Right atrium auricular region (tissue), 2 donors: ENCODE measurements at places on chromosomes 3 and 15.

DNA sequence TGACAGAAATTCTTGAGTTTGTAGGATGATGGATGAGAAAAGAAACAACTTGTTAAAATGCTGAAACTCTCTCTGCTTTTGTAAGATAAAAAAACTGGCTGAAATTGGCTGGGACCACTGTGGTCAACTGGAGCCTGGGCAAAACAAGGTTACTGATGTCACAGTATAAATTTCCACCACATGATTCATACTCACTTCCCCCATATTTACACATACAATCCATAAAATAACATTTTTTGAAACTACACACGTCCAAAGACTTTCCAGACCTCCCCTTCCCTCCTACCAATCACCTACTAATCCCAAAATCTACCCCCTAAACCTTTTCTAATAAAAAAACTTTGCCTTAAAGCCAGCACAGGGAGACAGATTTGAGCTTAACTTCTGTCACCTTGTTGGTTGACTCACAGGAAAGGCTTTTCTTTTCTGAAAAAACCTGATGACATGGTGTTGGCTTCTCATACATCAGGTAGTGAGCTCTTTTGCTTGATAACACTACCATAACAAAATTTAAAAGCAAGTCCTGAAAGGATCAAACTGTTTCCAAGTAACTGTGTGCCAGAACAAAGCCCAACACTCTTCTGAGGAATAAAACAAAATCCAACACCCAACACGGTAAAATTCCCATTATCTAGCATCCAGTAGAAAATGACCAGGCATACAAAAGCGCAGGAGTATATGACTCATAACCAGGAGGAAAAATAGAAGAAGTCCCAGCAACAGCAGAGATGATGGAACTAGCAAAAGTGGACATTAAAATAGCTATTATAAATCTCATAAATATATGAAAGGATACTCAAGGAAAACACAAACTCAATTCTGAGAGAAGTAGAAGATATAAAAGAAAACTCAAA lies 87.3 kb upstream of the SNRK start:
- H3K4me3 ChIP-seq: no peak overlapping the region
- H3K27ac ChIP-seq: no peak overlapping the region
- no peaks in the 10 kb centered on the region for H3K27me3 ChIP-seq
- no peak for DNase-seq
- no peaks in the 10 kb centered on the region for H3K36me3 ChIP-seq
- peaks cover 9% of the 10 kb centered on the region for H3K4me1 ChIP-seq

- H3K36me3 ChIP-seq: no peaks in the 10 kb centered on the region
- DNase-seq: no peak
- H3K27ac ChIP-seq: no peak overlapping the region
- H3K27me3 ChIP-seq: no peaks in the 10 kb centered on the region
- no peak overlapping the region for H3K4me3 ChIP-seq
Observed at GRCh38 chr3:10340046-10340445, 19.1 kb upstream of the SEC13 start.

DNA sequence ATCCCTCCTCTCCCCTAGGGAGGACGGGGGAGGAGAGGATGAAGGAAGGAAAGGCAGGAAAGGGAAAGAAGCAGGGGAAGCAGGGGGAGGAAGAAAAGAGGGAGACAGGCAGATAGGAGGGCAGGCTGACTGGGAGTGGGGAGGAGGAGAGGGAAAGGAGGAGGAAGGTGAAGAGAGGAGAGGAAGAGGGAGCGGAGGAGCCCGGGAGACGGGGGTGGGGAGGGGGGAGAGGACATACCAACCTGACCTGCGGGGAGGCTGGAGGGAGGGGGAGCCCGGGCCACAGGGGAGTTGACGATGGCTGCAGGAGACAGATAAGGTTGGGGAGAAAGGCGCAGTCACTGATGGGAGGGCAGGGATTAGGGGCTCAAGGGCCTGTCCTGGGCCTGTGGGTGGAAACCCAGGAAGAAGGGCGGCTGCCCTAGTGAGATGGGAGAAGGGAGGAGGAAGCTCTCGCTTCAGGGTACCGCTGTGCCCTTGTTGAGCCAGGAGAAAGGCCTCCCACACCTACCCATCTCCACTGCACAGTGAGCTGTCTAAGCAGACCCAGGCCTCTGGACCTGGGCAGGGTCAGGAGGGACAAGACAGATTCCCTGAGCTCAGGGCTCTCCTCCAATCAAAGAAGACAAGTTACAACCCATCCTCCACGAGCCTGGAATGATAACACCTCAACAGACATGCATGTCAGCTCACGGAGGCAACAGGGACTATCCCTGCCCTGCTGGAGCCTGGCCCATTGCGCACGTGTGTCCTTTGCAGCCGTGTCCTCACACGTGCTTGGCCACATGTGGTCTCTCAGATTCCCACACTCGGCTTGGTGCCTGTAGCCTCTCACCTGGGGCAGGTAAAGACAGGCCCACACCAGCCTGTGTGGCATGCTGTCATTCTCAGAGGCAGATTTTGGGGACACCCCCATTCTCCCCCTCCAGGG lies 27.9 kb downstream of the C3orf18 start:
- H3K4me1 ChIP-seq: no peaks in the 10 kb centered on the region
- no peak overlapping the region for H3K27ac ChIP-seq
- H3K27me3 ChIP-seq: no peaks in the 10 kb centered on the region
- H3K36me3 ChIP-seq: no peaks in the 10 kb centered on the region

GRCh38 chr3:71360180-71360579 lies 223.3 kb downstream of the FOXP1 start:
- DNase-seq: no peak
- no peaks in the 10 kb centered on the region for H3K36me3 ChIP-seq
- H3K27ac ChIP-seq: no peak overlapping the region
- no peak overlapping the region for H3K4me3 ChIP-seq
- H3K27me3 ChIP-seq: no peaks in the 10 kb centered on the region
- peaks cover 12% of the 10 kb centered on the region for H3K4me1 ChIP-seq

DNA sequence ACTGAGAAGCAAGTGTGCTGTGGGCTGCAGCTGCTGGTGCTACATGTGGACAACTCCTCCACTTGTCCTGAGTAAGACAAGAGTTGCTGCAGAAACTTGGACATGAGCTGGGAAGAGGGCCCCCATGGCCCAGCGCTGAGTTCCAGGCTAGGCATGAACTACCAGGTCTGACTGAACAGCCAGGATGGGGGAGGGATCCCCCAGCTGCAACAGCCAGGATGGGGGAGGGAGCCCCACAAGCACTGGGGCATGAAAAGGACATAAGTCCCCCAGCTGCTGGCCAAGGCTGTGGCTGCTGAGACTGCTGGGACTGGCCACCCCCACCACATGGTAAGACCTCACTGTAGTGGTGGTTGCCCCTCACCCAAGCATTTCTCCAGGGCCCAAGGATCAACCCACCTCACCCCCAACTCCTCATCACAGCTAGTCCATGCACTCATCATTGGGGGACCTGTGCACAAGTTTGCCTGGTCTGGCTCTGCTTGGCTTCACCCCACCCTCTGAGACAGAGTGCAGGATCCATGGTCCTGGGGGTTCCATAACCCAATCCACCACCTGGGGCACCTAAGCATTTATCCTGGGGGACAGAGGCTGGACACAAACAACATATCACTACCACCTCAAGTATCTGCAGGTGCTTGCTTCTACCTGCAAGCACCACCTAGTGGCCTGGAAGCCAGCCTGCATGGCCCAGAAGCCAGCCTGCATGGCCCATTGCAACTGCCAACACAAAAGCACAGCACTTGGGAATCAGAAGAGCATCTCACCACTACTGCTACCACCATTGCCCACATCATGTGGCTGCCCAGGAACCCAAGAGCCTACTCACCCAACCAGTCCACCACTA lies 84.5 kb upstream of the STT3B start:
- H3K36me3 ChIP-seq: no peaks in the 10 kb centered on the region
- no peak overlapping the region for H3K4me3 ChIP-seq
- no peak for DNase-seq
- H3K27me3 ChIP-seq: no peaks in the 10 kb centered on the region
- H3K27ac ChIP-seq: no peak overlapping the region
- no peaks in the 10 kb centered on the region for H3K4me1 ChIP-seq

DNA sequence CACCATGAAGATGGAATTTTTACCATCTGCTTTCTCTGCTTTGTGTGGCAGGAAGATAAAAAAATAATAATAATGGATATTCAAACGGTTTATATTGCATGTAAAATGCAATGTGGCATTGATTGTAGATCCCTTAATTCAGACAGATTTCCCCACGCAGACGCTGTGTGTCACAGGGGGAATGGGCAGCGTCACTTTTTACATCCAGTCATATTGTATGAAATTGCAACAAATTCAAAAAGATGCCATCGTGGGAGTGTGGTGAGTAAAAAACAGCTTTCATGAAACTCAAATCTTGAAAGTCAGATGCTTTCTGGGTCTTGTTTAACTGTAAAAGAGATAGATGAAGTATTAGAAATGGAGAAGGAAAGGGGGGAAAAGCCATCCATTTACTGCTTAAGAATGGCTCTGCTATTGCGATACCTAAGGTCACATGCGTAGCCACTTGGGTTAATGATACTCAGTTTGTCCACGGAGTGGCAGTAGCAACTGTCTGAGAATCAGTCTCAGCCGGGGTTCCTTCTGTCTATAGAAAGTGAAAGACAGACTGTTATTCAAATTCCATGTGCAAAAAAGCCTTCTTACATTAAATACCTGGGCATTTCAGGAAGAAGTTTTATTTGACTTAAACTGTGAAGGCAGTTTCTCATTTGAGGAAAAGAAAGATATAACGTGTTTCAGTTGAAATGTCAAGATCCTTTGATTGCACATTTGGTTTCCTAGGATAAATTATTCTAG lies 28.5 kb downstream of the BTD start:
- peak overlapping the region; percentile 35 for H3K27ac ChIP-seq
- no peaks in the 10 kb centered on the region for H3K36me3 ChIP-seq
- H3K4me1 ChIP-seq: peaks cover 38% of the 10 kb centered on the region
- no peaks in the 10 kb centered on the region for H3K27me3 ChIP-seq
- peak overlapping the region; percentile 11 for H3K4me3 ChIP-seq

DNA sequence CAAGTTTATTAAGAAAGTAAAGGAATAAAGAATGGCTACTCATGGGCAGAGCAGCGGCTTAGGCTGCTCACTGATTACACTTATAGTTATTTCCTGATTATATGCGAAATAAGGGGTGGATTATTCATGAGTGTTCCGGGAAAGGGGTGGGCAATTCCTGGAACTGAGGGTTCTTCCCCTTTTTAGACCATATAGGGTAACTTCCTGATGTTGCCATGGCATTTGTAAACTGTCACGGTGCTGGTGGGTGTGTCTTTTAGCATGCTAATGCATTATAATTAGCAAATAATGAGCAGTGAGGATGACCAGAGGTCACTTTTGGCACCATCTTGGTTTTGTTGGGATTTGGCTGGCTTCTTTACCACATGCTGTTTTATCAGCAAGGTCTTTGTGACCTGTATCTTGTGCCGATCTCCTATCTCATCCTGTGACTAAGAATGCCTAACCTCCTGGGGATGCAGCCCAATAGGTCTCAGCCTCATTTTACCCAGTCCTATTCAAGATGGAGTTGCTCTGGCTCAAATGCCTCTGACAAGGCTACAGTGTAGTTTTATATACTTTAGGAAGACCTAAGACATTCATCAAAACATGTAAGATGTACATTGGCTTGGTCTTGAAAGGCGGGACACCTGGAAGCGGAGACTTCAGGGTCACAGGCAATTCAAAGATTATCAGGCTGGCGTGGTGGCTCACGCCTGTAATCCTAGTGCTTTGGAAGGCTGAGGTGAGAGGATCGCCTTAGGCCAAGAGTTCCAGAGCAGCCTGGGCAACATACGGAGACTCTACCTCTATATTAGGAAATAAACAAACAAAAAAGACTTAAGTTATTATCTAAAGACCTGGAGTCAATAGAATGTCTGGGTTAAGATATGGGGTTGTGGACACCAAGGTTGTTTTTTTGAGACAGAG lies 3.2 kb upstream of the BLOC1S6 start:
- DNase-seq: no peak
- no peak overlapping the region for H3K4me3 ChIP-seq
- H3K4me1 ChIP-seq: peaks cover 24% of the 10 kb centered on the region

DNA sequence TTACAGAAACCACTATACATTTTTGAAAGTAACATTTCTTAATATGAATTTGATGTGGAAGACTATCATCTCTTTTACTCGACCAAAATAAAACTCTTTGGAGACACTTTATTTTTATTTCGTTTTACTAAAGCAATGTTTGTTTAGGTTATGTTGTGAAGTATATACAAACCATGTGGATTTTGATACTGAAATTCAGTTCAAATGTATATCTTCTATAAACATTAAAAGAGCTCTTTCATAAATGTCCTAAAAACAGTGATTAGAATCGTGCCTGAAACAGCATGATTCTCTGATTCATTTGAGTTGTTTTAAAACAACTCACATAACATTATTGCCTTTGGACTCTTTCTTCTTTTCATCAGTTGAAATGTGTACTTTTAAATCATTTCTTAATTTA lies 373.7 kb upstream of the GOLIM4 start:
- no peaks in the 10 kb centered on the region for H3K4me1 ChIP-seq
- H3K4me3 ChIP-seq: no peak overlapping the region
- no peaks in the 10 kb centered on the region for H3K27me3 ChIP-seq
- no peaks in the 10 kb centered on the region for H3K36me3 ChIP-seq
- DNase-seq: no peak

- no peak overlapping the region for H3K27ac ChIP-seq
- H3K27me3 ChIP-seq: no peaks in the 10 kb centered on the region
- no peak for DNase-seq
- H3K4me1 ChIP-seq: no peaks in the 10 kb centered on the region
- H3K4me3 ChIP-seq: no peak overlapping the region
- H3K36me3 ChIP-seq: no peaks in the 10 kb centered on the region
Observed at GRCh38 chr3:56290374-56290773, 177.9 kb downstream of the ERC2 start.

GRCh38 chr3:107284612-107285011 lies 92.6 kb upstream of the CCDC54 start:
- H3K27me3 ChIP-seq: no peaks in the 10 kb centered on the region
- H3K4me3 ChIP-seq: no peak overlapping the region
- H3K36me3 ChIP-seq: no peaks in the 10 kb centered on the region

DNA sequence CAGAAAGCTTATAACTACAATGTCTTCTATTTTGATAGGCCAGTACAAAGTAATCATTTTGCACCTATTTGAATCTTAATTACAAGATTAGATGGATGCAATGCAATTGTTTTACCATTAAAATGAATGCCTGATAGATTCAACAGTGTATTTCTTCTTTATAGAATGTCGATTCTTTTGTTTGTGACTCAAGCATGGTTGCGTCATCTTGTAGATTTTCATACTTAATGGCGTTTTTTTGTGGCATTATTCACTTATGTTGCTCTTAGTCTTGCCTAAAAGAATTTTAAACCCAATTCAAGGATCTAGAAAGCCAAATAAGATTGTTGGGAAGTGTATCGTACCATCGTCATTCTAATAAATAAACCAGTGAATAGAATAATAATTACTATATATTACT lies 21.4 kb downstream of the ZBTB38 start:
- H3K27me3 ChIP-seq: no peaks in the 10 kb centered on the region
- DNase-seq: no peak
- no peaks in the 10 kb centered on the region for H3K4me1 ChIP-seq
- H3K27ac ChIP-seq: no peak overlapping the region

GRCh38 chr3:130850044-130850797 lies 43.7 kb upstream of the ATP2C1 start:
- no peaks in the 10 kb centered on the region for H3K36me3 ChIP-seq
- no peak for DNase-seq
- no peaks in the 10 kb centered on the region for H3K27me3 ChIP-seq
- H3K27ac ChIP-seq: peak overlapping the region; percentile 78
- H3K4me1 ChIP-seq: no peaks in the 10 kb centered on the region

- DNase-seq: no peak
- no peaks in the 10 kb centered on the region for H3K36me3 ChIP-seq
- no peak overlapping the region for H3K4me3 ChIP-seq
- no peak overlapping the region for H3K27ac ChIP-seq
- H3K27me3 ChIP-seq: no peaks in the 10 kb centered on the region
Observed at GRCh38 chr3:82186017-82186416, 424.6 kb upstream of the GBE1 start.
